ENCODE measurements at places on chromosomes 2 and 18. TPM values are rescaled to one million over a fixed set of nuclear protein-coding genes. Genes with fewer than 3 reads are reported as not detected.

- DNase-seq: no peak
Observed at GRCh38 chr18:65750389-65751154, at the start of gene CDH7. TSS of gene CDH7 (plus strand) at chr18:65751012. CDS start at chr18:65762843, 11,831 bp downstream.

- DNase-seq: no peak
Observed at GRCh38 chr2:172329774-172330671, 97.4 kb upstream of the ITGA6 start.

- DNase-seq: no peak
Observed at GRCh38 chr18:62348474-62348873, 23.4 kb downstream of the TNFRSF11A start.

GRCh38 chr2:15893085-15893484, 47.3 kb upstream of the MYCN start:
- DNase-seq: no peak

CD8B2 gene
- polyA plus RNA-seq: 0.04 TPM
